ENCODE measurements at places on chromosomes 5 and 9.
A peak's percentile ranks its signal among the peaks of the same experiment; 100 is the strongest.

DNA sequence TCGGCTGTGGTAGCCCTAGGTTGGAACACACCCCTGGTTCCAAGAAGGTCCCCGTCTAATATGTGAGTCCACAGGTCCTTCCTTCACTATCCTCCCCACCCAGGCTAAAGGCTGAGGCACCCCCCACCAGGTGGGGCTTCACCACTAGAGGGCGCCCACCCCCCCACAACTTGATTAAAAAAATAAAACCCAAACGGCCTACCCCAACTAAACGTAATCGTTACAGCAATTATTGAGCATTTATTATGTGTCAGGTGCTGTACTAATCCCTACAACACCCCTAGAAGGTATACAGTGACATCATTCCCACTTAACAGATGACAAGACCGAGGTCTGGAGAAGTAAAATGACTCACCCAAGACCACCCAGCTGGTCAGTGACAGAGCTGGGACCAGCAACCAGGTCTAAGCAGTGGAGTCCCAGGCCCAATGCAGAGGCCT is 65.0 kb downstream of the FGF18 start:
- peak; percentile 42 for DNase-seq

- DNase-seq: no peak
Observed at GRCh38 chr5:85266692-85267091, 882.0 kb upstream of the EDIL3 start.

- no peak for DNase-seq
Observed at GRCh38 chr9:109411069-109411761, 86.9 kb downstream of the PTPN3 start.

DNA sequence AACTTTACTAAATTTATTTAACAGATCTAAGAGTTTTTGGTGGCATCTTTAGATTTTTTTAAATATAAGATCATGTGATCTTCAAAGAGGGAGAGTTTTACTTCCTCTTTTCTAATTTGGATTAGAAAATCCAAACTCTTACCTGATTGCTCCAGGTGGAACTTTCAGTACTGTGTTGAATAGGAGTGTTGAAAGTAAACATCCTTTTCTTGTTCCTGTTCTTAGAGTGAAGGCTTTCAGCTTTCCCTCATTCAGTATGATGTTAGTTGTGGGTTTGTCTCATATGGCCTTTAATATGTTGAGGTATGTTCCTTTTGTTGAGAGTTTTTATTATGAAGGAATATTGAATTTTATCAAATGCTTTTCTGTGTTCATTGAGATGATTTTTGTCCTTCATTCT is 650.0 kb upstream of the SGCD start:
- no peak for DNase-seq

GRCh38 chr5:107373549-107374263 is 297.0 kb downstream of the EFNA5 start:
- DNase-seq: no peak

DNA sequence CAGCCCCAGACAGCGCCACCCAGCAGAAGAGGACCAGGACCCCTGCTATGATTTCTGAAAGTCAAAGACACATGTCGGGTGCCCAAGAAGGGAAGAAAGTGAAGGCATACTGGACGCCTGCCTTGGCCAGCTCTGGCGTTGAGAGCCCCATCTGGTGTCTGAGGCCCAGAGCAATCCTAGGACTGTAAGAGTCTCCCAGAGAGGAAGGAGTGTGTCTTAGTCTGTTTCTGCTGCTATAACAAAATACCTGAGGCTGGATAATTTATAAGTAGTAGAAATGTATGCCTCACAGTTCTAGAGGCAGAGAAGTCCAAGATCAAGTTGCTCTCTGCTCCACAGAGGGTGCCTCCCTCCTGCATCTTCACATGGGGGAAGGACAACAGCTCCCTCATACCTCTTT is 10.8 kb downstream of the RASGEF1C start:
- no peak for DNase-seq

- peak; percentile 27 for DNase-seq
Observed at GRCh38 chr9:135990468-135991429, 29.6 kb upstream of the UBAC1 start.
